ENCODE measurements at places on chromosomes 7 and 10.

DNA sequence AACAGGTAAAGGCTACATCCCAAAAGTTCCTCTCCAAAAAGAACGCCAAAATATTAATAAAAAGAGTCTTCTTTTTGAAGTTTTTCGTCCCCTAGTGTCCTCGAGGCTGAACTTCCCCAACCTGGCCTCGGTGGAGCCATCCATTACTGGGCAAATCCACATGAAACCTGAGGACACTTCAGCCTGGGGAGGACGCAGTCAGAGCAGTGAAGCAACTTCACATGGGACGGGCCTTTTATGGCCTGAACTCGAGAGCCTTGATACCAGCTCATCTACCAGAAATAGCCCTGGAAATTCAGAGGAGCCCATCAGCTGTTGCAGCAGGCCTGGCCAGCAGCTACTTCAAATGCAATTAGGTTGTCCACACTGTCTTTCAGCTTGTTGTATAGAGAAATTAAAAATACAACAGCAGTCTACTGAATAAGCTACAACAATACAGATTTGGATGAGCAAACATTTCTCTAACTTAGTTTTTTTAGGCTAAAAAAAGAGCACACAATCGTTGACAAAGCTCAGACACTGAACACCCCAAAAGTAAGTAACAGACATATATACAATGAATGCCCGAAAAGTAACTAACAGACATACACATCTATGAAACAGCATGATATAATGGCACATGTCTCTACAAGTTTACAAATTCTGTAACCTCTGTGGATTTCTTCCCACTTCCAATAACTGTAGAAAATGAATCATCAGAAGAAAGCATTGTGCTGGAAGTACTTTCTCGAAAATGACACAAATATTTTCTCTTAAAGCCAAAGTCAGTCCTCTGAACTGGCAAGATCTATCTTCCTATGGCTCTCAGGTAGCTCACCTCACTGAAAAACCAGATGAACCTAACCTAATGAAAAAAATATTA is at the start of gene SVIL:
TSS of gene SVIL (minus strand) at position 208 of the 862 bp plus-strand sequence. CDS start 79,913 bp downstream, outside the sequence.
- DNase-seq, result no peak

DNA sequence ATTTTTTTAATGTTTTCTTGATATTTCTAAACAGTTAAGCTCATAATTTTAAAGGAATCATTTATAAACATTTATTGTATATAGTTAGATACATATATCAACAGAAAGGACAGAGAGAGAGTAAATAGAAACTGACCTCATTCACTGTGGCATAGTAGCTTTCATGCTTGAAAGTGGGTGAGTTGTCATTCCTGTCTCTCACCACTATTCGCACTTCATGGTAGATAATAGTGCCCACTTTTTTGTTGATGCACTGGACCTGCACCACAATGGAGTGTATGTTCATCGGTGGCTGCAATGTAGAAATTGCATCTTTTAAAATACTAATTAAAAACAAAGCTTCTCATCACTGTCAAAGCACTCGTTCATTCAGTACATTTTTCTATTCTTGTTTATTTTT is 432.0 kb downstream of the PCDH15 start:
- no peak for DNase-seq

- no peak for DNase-seq
Observed at GRCh38 chr7:2032876-2033407, 199.8 kb downstream of the MAD1L1 start.

- DNase-seq, result no peak
Observed at GRCh38 chr10:113261161-113261560, 291.7 kb upstream of the HABP2 start.

DNA sequence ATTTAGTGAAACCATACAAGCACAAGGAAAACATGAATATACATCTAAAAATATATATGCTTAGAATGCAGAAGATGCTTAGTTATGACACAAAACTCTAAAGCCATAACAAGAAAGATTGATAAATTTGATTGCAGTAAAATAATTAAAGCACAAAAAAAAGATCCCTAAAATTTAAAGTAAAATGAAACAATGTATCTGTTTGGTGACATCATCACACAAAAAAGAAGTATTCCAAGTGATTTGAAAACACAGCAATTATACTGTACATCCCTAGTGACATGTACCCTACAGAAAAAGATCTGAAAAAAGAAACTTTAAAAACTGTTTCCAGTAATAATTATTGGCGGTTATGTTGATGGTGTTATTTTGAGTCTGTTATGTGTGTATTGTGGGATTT is 37.7 kb downstream of the PHYHIPL start:
- DNase-seq, result no peak

DNA sequence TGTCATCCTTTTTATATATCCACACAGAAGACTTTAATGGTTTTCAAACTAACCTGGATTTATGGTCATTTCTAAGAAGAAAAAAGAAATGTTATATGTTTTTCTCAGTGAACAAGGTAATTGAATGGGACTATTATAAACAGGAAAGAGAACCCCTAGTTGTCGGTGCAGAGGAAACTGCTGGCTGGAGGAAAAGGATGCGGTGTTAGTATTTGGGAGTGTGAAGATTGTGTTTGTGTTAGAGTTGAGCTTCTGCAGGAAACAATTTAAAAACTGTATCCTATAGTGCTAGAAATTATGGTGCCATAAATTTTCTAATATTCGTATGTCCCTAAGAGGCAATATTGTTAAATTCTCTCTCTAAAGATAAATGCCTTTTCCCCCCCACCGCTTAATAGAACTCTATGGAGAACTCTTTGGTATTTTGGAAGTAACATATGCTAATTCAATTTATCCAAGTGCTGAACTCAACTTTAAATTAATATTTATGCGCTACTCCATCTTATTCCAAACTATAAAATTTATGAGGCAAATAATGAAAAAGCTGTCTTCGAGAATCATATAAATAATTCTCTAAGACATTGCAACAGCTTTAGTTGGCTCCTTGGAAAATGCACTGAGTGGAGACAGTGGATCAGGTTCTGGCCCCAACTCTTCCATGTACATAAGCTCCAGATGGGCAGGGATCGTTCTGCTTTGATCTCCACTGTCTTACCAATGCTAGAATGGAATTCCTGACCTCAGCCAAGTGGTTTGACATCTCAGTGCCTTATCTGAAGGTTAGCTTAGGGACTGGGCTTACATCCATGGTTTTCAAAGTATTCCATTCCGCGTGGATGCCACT is 5.6 kb downstream of the BZW2 start:
- DNase-seq, result no peak

DNA sequence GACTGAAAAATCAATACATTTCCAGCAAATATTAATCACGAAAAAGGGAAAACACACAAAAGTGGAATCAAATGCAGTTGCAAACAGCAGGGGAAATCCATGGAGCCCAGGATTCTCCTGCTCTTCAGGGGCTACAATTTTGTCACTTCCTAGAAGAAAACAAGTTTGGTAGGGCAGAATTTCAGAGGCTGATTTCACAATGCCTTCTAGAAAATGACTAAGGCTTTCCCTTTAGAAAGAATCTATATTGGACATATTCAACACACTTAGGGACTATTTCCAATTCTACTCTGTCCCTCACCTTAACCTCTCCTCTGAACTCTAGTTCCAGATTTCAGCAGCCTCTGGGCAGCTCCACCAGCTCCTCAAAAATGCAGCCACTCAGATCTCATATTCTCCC is 111.3 kb downstream of the HECTD2 start:
- DNase-seq, result no peak

DNA sequence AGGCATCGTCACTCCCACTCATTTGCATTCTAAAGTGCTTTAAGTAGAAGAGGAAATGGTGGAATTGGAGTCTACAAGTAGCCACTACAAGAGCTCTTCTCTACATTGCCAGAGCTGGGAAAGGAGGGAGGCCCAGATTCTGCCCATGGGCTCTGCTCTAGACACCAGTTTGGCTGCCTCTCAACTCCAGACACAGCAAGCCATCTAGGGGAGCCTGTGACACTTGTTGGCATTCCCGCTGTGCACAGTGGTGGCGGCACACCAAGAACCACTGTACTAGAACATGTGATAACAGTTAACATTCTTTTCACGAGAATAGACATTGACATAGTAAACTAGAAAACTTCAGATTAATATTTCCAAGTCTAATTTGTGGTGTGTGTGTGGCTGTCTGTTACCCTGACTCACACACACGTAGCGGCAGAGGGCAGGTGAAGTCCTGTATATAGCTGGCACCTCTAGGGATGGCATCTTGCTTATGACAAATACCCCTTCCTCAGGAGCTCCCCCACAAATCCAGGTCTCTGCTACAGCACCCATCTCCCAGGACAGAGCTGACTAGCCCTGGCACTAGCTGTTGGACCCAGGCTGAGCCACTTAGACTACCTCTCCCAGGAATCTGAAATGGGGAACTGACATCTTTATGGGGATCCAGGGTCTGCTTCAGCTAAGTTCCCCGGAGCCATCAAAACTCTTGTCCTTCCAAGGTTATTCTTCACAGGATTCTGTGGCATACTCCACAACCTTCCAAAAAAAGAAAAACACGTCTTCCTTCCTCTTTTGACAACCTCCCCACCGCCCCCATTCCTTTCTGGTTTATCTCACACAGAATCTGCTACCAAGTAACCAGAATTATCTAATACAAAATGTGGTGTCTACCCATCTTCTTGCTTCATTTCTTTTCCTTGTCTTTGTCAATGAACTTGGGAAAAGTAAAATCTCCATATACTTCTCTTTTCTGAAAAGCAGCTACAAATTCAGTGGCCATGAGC is 54.7 kb upstream of the MRLN start:
- DNase-seq, result no peak

DNA sequence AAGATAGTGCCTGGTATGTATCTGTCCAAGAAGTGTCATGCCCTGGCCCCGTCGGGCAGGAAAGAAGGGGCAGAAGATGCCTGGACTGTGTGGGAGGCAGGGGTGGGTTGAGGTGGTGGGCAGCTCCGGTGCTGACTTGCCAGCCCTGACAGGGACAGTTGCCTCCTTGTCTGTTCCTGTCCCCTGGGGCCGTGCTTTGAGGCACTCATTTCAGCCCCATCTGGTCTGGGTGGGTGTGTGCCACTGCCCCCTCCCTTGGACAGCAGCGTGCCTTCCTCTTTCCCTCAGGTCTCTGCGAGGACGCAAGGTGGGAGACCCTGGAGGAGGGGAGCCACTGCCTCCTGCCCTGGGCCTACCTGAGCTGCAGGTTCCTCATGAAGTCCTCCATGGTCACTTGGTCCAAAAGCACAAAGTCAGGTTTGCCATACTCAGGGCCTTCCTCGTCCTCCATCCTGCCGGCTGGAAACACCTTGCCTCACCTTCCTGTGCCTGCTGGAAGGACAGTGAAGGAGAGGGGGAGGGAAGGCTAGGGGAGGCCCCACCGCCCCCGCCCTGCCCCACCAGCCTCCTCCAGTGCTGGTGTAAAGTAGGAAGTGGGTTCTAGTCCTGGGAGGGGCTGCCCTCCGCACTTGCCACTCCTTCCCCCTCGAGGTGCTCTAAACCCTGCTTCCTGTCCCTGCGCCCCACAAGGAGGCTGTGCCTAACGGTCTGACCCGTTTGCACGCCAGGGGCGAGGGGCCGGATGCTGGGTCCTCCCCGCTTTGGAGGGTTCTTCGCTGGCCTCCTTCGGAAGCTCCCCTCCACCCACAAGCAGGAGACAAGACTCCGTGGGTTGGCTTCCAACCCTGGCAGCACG is at the start of gene MYO1G:
TSS of gene MYO1G (minus strand) at position 505 of the 856 bp plus-strand sequence. CDS start at position 451, 54 bp downstream.
- DNase-seq, result peak; percentile 84

GRCh38 chr10:12605580-12606405 is 256.4 kb downstream of the CAMK1D start:
- peak; percentile 15 for DNase-seq

DNA sequence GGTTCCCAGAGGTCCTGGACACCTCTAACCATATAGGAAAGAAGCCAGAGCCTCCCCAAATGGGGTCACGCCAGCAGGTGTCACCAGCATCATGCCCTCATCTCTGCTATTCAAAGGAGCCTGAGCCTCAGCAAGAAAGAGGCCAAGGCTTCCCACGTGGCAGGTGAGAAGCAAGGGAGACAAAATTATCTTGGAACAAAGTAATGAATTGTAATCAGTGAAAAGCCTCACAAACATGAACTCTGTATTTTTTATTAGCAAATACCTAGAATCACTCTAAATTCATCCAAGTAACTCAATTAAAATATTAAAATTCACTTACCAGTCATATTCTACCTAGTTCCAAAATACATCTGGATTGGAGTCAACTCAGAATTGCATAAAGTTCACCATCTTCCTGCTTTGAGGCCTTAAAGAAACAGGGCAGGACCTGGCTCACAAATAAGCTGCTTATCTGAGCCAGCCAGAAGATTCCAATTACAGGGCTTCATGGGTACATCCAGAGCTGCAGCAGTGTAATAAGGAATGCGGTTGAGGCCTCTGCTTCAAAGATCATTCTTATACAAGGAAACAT is 68.7 kb downstream of the SGMS1 start:
- no peak for DNase-seq

DNA sequence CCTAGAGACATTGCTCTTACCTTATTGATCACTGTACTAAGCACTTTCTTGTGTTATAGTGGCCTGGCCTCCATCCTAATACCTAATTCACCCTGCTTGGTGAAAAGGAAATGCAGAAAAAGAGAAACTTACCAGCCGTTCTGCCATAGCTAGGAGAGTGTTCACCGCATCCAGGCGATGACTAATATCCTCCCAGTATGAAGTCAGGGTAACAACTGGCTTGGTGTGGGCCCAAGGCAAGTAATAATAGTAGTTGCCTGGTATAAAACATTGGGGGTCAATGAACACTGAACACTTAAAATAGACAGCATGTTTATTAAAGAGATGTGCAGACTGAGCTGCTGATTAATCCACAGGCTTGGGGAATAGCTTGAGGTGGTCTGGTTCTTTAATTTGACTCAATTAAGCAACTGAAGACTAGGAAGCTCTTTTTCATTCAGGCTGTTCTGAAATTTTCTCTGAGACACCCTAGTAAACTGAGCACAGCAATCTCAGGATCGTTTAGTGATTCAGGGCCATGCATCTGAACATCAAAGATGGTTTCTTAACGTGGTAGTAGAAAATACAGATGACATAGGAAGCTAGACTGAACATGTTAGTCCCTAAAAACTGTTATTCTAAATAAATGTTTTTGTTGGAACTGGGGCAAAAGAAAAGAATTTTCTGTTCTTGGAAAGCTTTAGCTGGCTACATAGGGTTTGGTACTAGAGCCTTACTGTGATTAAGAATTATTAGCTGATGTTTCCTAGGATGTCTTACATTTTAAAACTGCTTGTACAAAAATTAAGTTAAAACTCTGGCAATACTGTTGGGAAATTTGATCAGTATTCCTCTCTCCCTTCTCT is 102.2 kb downstream of the MYOF start:
- no peak for DNase-seq

DNA sequence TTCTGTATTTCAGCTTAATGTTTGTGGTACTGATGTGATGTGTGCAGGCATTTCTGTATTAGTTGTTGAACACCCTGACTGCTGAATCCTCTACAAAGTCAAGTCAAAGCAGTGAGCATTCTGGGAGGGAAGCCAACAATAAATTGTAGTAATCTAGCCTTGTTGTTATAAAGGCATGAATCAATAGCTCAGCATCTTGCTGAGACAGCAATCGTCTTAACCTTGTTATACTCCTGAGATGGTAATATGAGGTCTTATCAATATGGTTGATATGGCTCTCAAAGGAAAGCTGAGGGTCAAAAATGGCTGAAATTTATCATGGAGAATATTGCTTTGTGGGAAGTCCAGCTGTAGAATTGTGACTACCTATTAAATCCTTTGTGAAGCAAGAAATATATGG is 299.4 kb downstream of the DNAJB9 start:
- no peak for DNase-seq

- no peak for DNase-seq
Observed at GRCh38 chr7:13615679-13616078, 373.8 kb downstream of the ETV1 start.

- no peak for DNase-seq
Observed at GRCh38 chr7:5695727-5696345, 85.6 kb downstream of the RNF216 start.

All from T-helper 17 cell (primary cell).